OCI-M1 (cell line): ENCODE measurements at places on chromosomes 7 and 10.

- DNase-seq = no peak
Observed at GRCh38 chr7:124662937-124663336, 102.7 kb downstream of the GPR37 start.

DNA sequence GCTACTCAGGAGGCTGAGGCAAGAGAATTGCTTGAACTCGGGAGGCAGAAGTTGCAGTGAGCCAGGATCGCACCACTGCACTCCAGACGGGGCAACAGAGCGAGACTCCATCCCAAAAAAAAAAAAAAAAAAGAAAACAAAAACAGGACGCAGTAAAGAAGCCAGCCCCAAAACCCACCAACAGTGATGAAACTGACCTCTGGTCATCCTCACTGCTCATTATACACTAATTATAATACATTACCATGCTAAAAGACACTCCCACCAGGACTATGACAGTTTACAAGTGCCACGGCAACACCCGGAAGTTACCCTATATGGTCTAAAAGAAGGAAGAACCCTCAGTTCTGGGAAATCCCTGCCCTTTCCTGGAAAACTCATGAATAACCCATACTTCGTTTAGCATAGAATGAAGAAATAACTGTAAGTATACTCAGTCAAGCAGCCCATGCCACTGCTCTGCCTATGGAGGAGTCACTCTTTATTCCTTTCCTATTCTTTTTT lies 40.0 kb upstream of the EIF4H start:
- peak; percentile 98 for DNase-seq

GRCh38 chr10:103819493-103819892 lies 35.9 kb downstream of the SH3PXD2A start:
- no peak for DNase-seq

DNA sequence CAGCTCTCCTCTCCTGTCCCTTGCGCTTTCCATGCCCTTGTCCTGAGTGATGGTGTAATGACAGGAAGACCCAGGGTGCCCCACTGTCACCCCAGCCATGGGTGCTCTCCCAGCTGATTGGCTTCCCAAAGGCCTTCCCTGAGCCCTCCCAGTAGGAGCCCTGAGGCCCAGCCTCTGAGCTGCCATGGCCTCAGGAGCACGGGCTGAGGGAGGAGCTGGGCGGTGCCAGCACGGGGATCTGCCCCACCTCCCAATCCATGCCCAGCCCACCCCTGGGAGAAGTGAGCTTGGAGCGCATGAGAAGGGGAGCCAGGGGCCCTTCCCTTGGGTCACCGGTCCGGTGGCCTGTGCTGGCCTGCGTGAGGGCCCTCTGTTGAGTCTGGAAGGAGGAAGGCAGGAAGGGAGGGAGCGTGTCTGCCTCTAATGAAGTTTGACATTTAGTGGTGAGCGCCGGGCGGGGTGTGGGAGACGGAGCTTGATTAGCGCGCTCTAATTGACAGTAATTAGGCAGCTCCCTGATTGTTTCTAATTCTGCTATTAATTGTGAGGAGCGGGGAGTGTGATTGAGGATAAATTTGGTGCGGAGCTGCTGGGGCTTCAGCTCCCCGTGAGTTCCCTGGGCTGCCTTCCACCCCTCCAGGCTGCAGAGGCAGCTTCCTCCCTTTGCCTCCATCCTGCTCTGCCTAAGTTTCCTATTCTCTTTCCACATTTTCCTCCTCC lies 28.3 kb downstream of the GBX1 start:
- DNase-seq = no peak

GRCh38 chr10:124484031-124484430 lies 22.4 kb downstream of the LHPP start:
- DNase-seq = no peak

DNA sequence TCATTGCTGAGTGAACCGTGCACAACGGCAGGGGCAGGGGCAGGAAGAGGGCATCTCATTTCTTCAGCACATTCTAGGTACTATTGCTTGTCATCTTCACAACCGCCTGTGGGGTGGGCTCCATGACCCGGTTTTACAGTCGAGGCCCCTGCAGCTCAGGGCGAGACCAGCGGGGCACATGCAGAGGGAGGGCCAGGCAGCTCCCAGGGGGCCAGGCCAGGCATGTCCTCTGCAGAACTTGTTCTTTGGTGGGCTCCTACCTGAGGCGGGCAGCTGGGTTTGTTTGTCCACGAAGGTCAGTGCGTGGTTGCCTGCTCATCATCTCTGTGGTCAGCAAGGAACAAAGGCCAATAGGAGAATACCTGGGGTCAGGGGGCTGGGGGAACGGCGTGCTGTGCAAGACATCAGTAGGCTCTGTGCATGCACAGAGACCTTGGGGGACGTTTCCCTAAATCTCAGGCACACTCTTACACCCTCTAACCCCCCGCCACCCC lies 75.1 kb upstream of the LEP start:
- no peak for DNase-seq

DNA sequence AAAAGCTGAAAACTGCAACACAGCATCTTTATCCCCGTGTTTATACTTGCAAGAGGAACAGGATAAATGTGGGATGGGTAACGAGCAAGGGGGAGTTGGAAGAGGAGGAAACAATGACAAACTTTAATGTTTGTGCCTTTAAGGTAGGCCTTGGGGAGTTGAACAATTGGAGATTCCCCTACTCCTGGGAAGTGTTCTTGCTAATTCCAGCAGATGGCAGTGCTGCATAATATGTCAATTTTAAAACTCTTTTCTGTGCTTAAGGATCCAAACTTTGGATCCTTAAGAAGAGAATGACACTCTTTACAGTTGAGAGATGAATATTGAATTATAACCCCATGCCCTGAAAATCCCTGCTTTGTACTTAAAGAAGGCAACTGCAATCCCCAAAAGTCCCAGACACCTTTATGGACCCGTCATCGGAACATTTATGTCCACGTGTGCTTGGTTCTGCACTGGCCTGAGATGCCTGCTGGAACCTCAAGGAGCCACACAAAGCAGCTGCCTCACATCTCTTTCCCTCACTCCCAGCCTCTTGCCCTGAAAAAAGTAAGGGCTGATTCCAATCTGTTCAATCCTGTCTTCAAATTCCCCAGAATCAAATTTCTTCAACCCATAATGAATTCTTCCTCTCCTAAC lies 12.0 kb downstream of the IFIT5 start:
- DNase-seq = peak; percentile 76

DNA sequence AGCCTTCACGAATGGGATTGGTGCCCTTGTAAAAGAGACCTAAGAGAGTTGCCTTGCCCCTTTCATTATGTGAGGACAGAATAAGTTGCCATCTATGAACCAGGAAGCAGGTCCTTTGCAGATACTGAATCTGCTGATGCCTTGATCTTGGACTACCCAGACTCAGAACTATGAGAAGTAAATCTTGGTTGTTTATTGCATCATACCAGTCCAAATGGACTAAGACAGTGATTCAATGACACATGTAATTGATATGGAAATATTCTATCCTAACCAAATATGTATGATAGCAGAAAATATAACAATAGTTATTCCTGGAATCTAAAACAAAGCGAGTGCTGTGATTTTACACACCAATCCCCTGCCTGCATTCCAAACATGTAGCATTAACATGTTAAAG lies 17.0 kb upstream of the LYZL1 start:
- DNase-seq = peak; percentile 11

DNA sequence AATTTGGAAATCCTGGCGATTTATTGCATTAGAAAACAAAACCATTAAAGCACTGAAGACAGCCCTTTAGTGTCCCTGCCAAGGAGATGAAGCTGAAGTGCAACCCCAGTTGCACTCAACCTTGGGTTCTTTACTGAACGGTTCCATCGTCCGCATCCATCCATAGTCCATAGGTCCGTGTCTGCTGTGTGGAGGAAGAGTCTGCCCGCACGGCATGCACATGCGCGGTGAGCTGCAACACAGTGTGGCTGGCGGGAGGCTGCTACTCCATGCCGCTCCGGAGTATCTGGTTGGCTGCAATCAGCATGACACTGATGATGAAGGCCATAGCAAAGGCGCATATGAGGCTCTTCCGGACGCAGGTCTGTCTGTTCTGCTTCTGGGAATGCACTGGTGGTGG lies 624.6 kb downstream of the CALN1 start:
- DNase-seq = no peak

DNA sequence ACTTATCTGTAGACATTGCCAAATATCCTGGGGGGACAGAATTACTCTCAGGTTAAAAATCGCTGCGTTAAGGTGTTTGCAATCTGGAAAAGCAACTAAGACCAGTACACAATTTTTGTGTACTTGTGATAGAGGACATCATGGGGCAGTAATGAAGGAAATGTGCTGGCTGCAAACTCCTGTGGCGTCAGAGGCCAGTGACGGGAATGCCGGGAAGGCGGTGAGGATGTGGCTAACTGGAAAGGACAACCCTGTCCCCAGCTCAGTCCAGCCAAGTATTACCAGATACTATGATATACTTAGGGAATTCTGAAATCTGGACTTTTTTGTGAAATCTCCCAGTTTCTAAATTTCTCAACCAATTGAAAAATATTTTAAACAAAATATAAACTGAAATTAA lies 103.1 kb upstream of the NANOS1 start:
- DNase-seq = no peak

GRCh38 chr10:124285587-124286527 lies 132.9 kb downstream of the OAT start:
- no peak for DNase-seq

GRCh38 chr10:50326172-50326555 lies 74.8 kb upstream of the ASAH2 start:
- peak; percentile 70 for DNase-seq

- no peak for DNase-seq
Observed at GRCh38 chr10:4159173-4159572, 374.2 kb upstream of the KLF6 start.

GRCh38 chr7:42606193-42606905 lies 305.5 kb downstream of the C7orf25 start:
- DNase-seq = no peak

GRCh38 chr10:44911081-44911540 lies at the start of gene TMEM72:
Gene TMEM72, plus strand, starts transcription at chr10:44911337. Its CDS starts 176 bp downstream, at chr10:44911513.
- peak; percentile 76 for DNase-seq

- DNase-seq = no peak
Observed at GRCh38 chr10:22335173-22335933, 9.9 kb upstream of the SPAG6 start.

- DNase-seq = no peak
Observed at GRCh38 chr10:52436664-52437063, 122.6 kb downstream of the DKK1 start.

DNA sequence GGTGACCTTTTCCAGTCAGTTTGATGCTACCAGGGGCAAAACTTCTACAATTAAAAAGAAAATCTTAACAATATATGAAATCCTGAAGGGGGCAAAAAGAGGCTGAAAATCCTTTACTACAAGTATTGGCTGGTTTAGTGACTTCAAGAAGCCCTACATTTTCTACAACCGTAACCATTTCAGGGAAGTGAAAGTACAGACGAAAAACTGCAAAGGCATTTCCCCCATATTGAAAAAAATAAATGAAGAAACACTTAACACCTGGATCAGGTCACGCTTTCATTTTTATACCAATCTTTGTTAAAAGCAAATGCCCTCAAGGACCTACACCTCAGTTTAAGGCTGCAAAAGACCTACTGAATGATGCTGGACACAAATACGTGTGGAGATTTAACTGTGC lies 38.6 kb downstream of the IL6 start:
- no peak for DNase-seq

DNA sequence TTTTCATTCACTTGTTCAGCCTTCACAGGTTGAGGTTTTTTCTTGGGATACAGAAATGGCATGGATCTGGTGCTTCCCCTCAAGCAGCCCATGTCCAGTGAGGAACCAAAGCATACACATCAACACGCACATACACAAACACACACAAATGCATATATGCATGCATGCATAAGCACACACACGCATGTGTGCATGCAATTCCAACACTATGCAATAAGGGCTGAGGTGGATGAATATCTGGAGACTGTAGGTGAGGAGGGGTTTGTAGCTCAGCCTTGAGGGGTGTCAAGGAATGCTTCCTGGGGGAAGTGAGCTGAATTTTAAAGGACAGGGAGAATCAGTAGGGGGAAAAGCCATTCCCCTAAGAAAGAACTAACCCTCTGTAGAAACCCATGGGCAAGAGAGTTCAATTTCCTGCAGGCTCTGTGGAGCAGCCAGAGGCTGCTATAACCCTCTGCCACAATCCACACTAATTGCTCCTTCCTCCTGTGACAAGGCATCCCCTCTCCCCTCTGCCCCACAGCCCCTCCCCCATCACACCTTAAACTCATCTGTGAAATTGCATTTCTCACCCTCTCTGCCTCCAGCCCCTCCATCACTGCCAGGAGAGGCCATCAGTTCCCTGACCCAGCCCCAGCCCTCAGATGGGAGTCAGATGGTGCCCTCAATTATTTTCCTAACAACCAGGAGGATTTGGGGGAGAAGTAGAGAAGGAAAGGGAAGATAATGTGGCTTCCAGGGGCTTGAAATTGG lies 316.4 kb downstream of the RPS24 start:
- DNase-seq = no peak

DNA sequence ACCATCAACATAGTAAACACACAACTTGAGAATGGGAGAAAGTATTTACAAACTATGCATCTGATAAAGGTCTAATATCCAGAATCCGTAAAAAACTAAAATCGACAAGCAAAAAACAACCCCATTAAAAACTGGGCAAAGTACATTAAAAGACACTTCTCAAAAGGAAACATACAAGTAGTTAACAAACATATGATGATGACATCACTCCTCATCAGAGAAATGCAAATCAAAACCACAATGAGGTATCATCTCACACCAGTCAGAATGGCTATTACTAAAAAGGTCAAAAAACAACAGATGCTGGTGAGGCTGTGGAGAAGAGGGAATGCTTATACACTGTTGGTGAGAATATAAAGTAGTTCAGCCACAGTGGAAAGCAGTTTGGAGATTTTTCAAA lies 125.1 kb downstream of the TFPI2 start:
- no peak for DNase-seq

DNA sequence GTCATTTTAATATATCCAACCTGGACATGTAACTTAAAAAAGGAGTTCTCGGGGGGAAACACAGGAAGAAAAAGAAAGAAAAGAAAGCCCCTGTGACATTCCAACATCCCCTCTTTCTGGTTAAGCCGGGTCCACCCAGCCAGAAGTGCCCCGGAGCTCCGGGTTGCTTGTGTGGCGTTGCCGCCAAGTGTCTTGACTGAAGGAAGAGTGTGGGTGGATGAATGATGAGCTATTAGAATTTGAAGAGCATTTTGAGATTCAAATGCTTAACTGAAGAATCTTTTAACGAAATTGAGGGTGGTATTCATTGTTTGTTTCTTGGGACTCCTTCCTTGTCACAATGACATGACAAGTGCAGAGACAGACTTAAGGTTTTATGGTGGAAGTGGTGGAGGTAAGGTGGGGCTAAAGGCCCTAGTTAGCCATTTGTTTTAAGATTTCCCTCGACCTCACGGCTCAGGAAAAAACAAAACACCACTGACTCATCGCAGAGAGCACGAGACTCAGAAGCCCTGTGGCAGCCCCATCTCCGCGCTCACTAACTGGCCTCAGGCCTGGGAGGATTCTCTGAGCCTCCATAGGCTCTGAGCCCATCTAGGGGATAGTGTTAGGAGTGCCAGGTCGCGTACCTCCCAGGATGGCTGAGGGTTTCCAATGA lies 1.8 kb upstream of the GLI3 start:
- DNase-seq = no peak

- no peak for DNase-seq
Observed at GRCh38 chr7:108204281-108204796, 74.2 kb upstream of the LAMB4 start.
